ENCODE measurements at places on chromosomes 11 and 22.

- no peak for DNase-seq
Observed at GRCh38 chr11:128845334-128845780, 21.7 kb downstream of the KCNJ1 start.

DNA sequence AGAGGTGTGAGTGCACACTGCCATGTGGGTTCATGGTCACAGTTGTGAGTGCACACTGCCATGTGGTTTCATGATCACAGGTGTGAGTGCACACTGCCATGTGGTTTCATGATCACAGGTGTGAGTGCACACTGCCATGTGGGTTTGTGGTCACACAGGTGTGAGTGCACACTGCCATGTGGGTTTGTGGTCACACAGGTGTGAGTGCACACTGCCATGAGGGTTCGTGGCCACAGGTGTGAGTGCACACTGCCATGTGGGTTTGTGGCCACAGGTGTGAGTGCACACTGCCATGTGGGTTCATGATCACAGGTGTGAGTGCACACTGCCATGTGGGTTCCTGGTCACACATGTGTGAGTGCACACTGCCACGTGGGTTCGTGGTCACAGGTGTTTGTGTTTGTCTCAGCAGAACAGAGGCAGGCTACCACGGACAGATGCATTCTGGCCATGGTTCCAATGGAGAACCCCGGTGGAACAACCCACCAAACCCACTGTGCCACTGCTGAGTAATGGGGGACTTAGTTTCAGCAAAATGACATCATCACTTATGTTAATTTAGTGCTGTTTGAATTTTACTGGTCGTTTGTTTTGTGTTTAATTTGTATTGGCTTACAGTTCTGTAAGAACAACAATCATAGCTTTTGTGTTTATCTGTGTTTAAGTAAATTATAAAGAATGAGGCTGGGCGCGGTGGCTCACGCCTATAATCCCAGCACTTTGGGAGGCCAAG is 57.2 kb downstream of the RPS6KA4 start:
- no peak for DNase-seq

- DNase-seq, result no peak
Observed at GRCh38 chr22:39851606-39852315, 41.8 kb downstream of the ENTHD1 start.

DNA sequence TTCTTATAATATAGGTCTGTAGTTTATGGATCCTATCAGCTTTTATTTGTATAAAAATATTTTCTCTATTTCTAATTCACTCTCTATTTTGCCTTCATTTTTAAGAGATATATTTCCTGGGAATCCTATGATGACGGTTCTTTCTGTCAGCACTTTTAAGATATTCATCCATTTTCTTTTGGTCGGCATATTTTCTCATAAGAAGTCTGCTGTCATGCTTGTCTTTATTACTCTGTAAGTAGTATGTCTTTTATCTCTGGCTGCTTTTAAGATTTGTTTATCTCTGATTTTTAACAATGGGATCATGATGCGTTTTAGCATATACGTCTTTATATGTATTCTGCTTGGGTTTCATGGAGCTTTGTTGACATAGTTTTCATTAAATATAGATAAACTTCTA is 175.5 kb downstream of the SNX19 start:
- DNase-seq, result no peak

DNA sequence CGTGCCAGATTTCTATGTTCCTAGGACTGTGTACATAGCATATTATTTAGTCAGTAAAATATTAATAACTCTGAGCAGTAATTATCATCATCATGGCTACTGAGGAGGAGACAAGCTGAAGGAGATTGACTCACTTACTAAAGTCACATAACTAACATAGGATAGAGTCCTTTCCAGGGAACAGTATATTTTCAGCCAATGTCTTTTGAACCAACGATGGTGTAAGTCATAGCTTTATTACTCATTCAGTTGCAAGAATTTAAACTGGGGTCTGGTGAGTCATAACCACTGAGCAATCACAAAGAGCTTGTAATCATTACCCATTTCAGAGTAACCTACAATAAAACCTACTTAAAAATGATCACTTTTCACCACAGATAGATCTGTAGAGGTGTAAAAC is 1564.8 kb upstream of the TENM4 start:
- DNase-seq, result no peak

GRCh38 chr11:27255447-27255828 is 107.6 kb downstream of the CCDC34 start:
- DNase-seq, result no peak

GRCh38 chr22:44109416-44109815 is 71.3 kb upstream of the PARVG start:
- no peak for DNase-seq

- no peak for DNase-seq
Observed at GRCh38 chr22:20503816-20504215, 3.6 kb upstream of the MED15 start.

DNA sequence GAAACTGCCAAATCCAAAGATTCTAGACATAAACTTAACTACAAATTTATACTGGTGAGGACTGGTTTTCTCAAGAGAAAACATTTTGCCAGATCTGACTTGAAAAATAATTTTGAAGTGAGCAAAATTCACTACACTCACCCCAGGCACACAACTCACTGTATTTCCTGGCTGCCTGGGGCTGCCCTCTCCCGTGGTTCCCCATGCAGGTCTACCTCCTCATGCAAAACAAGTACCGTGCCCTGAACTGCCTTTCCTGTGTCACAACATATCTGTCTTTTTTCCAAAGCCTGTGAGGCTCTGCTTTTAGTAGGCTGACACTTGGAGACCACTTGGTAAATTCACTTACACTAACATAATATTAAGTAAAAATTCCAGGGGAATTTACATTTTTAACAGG is 76.4 kb downstream of the LIF start:
- no peak for DNase-seq

- no peak for DNase-seq
Observed at GRCh38 chr11:100830978-100831732, 144.1 kb downstream of the ARHGAP42 start.

DNA sequence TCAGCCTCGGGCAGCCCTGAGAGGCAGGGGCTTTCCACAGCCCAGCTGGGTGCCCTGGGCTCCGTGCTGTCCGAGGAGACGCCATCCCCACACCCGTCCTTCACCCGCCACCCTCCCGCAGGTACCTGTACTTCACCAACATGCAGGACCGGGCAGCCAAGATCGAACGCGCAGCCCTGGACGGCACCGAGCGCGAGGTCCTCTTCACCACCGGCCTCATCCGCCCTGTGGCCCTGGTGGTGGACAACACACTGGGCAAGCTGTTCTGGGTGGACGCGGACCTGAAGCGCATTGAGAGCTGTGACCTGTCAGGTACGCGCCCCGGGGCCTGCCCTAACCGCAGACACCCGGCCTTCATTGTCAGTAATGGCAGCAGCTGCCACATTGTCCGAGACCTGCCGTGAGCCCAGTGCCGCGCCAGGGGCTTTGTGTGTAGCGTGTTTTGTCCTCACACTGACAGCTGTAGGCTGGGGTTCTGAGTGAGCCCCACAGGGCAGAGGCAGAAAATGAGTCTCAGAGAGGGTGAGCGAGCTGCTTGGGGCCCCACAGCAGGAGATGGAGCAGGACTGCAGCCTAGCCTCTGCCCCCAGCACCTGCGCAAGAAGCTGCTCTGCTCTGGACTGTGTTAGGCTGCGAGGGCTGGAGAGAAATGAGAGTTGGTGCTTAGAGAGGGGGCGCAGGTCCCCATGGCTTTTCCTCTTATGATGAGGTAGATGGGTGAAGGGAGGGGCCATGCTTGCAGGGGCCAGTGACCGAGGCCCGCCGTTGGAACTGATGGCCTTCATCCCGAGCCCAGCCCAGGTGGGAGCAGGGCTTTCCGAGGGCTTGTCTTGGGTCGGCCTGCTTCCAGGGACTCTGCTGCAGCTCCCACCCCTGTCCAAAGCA is 35.3 kb upstream of the PPP6R3 start:
- DNase-seq, result no peak

DNA sequence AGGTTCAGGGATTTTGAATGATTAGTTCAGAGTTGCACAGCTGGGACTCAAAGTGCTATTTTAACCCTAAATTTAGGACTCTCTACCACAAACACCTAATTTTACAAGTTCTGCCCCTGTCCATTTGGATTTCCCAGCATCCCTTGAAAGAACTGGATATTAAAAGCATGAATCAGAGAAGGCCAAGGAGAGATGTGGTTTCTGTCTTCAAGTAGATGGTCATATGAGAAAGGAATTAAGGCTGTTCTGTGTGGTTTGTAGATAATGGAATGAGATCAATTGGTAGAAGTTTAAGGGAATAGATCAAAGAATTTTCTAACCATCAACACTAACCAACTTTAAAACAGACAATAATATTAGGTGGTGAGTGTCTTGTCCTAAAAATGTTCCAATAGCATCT is 106.4 kb upstream of the TENM4 start:
- no peak for DNase-seq

DNA sequence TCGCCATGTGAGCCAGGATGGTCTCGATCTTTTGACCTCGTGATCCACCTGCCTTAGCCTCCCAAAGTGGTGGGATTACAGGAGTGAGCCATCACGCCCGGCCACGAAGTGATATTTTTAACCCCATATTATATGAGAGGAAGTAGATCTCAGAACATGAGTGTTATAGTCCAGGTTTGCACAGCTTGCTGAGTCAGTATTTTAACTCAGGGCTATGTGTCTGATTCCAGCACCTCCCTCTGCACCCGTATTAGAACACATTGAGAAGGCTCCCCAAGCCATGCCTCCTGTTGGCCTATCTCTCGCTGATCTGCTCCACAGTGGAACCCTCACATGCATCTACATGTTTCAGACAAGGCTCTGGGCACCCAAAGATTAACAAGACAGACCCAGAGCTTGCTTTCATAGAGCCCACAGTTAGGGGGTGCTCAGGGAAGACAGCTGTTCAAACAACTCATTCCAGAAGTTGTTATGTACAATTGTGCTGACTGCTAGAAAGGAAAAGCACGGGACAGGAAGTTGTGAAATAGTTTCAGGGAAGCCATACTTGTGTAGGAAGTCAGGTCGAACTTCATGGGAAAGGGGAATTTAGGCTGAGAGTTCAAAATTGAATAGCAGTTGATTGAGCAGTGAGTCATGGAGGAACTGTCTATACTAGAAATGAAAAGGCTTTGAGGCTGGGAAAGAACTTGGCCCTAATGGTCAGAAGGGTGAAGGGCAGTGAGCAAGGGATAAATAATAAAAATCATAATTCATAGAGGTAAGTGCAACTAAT is 49.3 kb upstream of the CLPB start:
- DNase-seq, result peak; percentile 56

GRCh38 chr22:46524203-46524740 is 13.1 kb downstream of the CELSR1 start:
- no peak for DNase-seq

DNA sequence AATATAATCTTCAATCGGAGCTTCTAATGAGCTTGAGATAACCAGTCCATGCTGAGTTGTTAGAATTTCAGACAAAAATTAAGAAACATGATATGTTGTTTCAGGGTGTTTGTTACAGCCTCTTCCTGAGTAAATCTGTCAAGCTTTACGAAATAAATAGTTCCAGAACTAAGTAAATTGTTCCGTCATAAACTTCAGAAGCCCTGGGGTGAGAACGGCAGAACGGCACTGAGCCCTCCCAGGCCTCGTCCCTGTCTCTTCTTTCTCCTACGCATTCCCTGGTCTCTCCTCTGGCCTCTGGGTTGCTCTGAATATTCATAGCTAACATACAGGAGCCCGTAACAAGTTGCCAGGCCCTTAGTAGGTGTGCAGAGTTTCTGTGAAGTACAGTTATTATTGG is 390.8 kb upstream of the NARS2 start:
- DNase-seq, result no peak

DNA sequence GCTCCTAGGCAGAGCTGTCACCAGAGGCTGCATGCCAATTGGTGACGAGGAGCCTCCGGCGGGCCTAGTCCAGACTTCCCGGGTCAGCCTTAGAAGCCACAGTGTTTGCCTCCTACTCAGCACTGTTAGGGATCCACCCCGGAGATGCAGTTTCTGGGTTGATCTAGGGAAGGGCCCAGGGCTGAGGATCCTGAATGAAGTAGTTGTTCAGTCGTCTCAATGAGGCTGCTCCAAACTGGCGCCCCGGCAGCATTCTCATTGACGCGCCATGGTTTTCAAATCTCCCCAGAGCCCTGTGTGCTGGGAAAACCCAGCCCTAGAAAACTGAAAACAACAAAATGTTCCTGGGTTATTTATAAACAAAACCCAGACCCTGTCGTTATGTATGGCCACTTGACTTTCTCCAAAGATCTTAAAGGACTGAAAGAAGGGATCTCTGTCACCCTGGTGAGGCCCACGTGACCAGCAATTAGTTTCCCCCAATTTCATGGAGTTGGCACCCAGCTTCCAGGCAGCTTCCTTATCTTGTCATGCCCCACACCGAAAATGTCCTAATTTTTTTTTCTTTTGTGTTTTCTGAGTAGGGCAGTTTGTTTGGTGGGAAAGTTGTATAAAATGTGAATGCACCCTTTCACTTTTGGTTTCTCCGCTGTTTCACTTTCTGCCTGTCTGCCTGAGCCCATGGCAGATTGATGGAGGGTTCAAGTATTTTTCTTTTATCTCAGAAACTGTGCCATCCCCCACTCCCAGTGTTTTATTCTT is 2.0 kb upstream of the EHD1 start:
- no peak for DNase-seq

DNA sequence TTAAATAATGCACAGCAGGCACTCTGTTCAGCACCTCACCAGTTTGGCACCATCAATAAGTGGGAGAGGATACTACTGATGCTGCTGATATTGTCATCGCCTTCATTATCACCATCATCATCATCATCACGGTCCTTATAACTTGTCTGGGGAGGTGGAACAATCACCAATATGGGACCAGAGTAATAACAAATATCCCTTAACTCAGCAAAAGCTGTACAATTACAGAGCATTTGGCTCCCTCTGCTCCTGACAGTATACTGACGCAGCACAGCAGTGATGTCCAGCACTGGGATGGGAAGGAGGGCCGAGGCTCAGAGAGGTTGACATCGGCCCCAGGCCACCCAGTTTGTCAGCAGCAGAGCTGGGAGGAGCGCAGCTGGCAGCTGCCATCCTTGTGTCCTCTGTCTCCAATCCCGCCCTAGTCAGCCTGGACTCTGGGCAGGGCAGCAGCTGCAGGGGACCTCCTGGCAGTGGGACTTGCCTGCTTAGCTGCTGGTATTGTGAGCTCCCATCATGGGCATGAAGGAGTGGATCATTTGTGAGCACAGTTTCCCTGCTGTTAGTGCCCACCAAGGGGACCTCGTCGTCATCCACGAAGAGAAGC is 90.0 kb downstream of the DHCR7 start:
- no peak for DNase-seq

- peak; percentile 70 for DNase-seq
Observed at GRCh38 chr11:20127671-20128527, 32.4 kb downstream of the DBX1 start.

GRCh38 chr11:64074239-64074638 is 38.5 kb downstream of the FLRT1 start:
- DNase-seq, result no peak
